CD4-positive, alpha-beta T cell (primary cell): ENCODE measurements at places on chromosomes 6 and 20.

- DNase-seq = no peak
Measured at GRCh38 chr20:10679269-10679668, 5.5 kb upstream of the JAG1 start.

- no peak for DNase-seq
Measured at GRCh38 chr20:1449370-1449769, 17.3 kb downstream of the NSFL1C start.

DNA sequence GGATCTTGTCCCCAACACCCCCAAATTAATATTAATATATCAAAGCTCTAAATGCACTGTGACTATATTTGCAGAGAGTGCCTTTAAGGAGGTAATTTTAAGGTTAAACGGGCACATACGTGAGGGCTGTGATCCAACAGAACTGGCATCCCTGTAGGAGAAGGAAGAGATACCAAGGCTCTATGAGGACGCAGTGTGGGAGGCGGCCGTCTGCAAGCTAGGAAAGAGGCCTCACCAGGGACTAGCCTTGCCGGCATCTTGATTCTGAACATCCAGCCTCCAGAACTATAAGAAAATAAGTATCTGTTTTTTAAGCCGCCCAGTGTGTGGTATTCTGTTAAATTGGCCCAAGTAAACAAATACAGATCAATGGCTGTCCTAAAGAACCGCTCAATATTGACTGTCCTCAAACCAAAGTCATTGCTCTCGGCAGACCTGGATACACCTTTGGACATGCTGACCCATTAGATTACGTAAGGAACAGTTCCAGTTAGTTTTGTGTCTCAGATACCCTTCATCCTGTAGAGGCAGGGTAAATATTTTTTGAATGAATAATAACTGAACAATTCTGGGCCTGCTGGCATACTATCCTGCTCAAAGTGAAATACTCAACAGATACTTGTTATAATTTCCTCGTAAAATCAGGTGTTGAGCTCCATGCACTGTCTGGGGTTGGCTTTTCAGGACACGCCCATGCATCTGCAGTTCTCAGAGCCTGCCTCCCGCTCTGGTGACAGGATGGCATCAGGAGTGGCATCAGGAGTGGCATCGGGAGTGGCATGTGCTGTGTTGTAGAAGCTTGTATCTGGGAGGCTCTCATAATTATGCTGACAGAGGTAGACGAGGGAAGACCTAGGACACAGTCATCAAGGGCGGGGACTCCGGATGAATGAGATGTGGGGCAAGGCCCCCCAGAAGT lies 6.3 kb downstream of the PRR18 start:
- no peak for DNase-seq

- no peak for DNase-seq
Measured at GRCh38 chr6:170200458-170200891, 90.4 kb downstream of the DLL1 start.

GRCh38 chr6:88120635-88121034 lies 45.5 kb downstream of the CNR1 start:
- DNase-seq = no peak
